ENCODE measurements at places on chromosomes 5 and 9. TPM values are rescaled to one million over a fixed set of nuclear protein-coding genes. Genes with fewer than 3 reads are reported as not detected.

PCDHA1 gene
- polyA plus RNA-seq: not detected

COL23A1 gene
- 0.18 TPM for polyA plus RNA-seq

TPRN gene
- 0.66 TPM for polyA plus RNA-seq

RAPGEF1 gene
- polyA plus RNA-seq: 40.8 TPM

HDAC3 gene
- polyA plus RNA-seq: 96.1 TPM

FOXD4L5 gene
- polyA plus RNA-seq: not detected

IL33 gene
- not detected for polyA plus RNA-seq

ACOT12 gene
- polyA plus RNA-seq: not detected

TAF11L10 gene
- not detected for polyA plus RNA-seq

SLC22A4 gene
- polyA plus RNA-seq: not detected

PLPPR1 gene
- polyA plus RNA-seq: not detected

SLC36A3 gene
- not detected for polyA plus RNA-seq

CDX1 gene
- not detected for polyA plus RNA-seq

IL5 gene
- not detected for polyA plus RNA-seq

OR1J2 gene
- not detected for polyA plus RNA-seq

COL27A1 gene
- polyA plus RNA-seq: not detected

DNAH5 gene
- not detected for polyA plus RNA-seq

IL7R gene
- 15.1 TPM for polyA plus RNA-seq

PTGER4 gene
- polyA plus RNA-seq: 24.9 TPM

LTC4S gene
- 0.80 TPM for polyA plus RNA-seq

GABRA6 gene
- polyA plus RNA-seq: not detected

GRXCR2 gene
- not detected for polyA plus RNA-seq

BTNL3 gene
- not detected for polyA plus RNA-seq

TRIM14 gene
- polyA plus RNA-seq: 43.0 TPM

ANKRD55 gene
- 1.5 TPM for polyA plus RNA-seq

LCN12 gene
- not detected for polyA plus RNA-seq

GADD45G gene
- polyA plus RNA-seq: 1.1 TPM

LCN2 gene
- polyA plus RNA-seq: 1.5 TPM

TAS2R1 gene
- polyA plus RNA-seq: not detected

CCL27 gene
- polyA plus RNA-seq: not detected

SPINK6 gene
- polyA plus RNA-seq: not detected

VAV2 gene
- 28.7 TPM for polyA plus RNA-seq

C1QTNF3 gene
- 0.81 TPM for polyA plus RNA-seq

NUTM2G gene
- 0.19 TPM for polyA plus RNA-seq

PCDHGA3 gene
- polyA plus RNA-seq: 0.23 TPM

CSF1R gene
- 0.10 TPM for polyA plus RNA-seq

SV2C gene
- polyA plus RNA-seq: not detected

ZNF462 gene
- not detected for polyA plus RNA-seq

NIPAL4 gene
- 2.2 TPM for polyA plus RNA-seq

SMAD5 gene
- polyA plus RNA-seq: 26.9 TPM

Data from IgD-negative memory B cell (primary cell).